ENCODE measurements at places on chromosomes 3 and 15.
A peak's percentile ranks its signal among the peaks of the same experiment; 100 is the strongest.

DNA sequence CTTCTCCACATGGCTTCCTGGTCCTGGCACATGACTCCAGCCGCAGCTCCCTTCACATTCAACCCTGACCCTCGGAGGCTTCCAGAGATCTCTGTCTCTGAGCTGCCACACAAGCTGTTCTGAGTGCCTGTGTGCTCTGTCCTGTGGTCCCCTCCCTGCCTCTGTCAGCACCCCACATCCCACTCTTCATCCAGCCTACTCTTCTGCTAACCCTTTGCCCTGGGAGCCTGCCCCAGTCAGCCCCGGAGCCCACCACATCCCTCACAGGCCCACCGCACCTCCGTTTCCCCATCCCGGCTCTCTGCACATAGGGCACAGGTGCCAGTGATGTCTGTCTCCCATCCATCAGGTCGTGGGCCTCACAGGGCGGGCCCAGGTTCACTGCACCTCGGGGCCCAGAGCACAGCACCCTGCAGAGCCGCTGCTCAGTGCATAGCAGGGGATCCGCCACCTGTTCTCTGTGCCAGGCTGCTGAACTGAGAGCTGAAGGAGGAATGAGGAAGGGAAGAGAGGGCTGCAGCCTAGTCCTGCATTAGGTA is 133.6 kb downstream of the UACA start:
- DNase-seq: no peak

DNA sequence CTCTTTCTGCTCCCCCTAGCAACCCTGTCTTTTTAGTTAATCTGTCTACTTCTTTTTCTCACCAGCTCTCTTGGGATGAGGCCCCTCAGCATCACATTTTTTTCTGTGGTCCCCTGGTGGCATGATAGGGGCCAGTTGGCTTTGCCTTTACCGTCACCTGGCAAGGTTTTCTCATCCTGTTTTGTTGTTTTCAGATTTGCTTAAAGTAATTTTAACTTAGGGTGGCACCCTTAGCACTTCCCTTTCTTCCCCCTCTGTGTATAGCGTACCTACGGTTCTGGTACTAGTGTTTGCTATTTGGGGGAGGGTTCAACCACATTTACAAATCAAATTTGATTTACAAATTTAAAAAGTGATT is 35.6 kb downstream of the PDCD6IP start:
- DNase-seq: no peak

DNA sequence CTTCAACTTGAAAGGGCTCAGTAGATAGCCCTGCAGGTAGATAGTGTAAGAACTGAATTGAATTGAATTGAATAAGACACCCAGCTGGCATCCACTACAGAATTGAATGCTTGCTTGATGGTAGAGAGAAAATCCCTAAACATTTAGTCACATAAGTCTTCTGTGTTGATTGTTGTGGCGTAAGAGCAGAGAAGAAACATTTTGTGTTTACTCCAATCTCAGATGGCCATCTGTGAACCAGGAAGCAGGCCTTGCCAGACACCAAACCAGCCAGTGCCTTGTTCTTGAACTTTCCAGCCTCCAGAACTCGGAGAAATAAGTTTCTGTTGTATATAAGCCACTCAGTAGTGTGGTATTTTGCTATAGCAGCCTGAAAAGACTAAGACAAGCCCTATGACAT is 43.6 kb downstream of the SST start:
- DNase-seq: no peak

DNA sequence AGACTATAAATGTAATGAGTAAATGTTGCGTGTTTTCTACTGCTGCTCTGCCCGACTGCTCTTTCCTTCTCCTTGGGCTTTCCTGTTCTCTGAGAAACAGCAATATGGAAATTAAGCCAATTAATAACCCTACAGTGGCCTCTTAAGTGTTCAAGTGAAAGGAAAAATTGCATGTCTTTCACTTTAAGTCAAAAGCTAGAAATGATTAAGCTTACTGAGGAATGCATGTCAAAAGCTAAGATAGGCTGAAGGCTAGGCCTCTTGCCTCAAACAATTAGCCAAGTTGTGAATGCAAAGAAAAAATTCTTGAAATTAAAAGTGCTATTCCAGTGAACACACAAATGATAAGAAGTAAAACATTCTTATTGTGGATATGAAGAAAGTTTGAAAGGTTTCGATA is 55.0 kb downstream of the ATP2C1 start:
- no peak for DNase-seq

DNA sequence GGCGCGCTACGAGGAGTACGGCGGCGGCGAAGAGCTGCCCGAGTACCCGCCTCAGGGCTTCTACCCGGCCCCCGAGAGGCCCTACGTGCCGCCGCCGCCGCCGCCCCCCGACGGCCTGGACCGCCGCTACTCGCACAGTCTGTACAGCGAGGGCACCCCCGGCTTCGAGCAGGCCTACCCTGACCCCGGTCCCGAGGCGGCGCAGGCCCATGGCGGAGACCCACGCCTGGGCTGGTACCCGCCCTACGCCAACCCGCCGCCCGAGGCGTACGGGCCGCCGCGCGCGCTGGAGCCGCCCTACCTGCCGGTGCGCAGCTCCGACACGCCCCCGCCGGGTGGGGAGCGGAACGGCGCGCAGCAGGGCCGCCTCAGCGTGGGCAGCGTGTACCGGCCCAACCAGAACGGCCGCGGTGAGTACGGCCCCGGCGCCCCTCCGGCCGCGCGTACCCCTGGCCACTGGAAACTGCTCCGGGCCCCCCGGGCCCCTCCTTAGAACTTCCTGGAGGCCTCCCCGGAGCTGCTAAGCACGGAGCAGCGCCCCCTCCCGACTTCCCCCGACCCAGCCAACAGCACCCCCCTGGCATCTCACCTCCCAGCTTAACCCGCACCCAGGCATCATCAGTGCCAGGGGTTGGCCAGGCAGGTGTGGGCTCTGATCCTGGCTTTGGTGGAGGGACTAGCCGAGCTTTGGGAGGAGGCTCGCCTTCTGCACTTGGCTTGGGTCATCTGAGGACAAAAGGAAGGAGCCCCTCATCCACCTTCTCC is 1.4 kb downstream of the LOXL1 start:
- no peak for DNase-seq

- DNase-seq: no peak
Measured at GRCh38 chr3:197135212-197135611, 105.6 kb upstream of the MELTF start.

DNA sequence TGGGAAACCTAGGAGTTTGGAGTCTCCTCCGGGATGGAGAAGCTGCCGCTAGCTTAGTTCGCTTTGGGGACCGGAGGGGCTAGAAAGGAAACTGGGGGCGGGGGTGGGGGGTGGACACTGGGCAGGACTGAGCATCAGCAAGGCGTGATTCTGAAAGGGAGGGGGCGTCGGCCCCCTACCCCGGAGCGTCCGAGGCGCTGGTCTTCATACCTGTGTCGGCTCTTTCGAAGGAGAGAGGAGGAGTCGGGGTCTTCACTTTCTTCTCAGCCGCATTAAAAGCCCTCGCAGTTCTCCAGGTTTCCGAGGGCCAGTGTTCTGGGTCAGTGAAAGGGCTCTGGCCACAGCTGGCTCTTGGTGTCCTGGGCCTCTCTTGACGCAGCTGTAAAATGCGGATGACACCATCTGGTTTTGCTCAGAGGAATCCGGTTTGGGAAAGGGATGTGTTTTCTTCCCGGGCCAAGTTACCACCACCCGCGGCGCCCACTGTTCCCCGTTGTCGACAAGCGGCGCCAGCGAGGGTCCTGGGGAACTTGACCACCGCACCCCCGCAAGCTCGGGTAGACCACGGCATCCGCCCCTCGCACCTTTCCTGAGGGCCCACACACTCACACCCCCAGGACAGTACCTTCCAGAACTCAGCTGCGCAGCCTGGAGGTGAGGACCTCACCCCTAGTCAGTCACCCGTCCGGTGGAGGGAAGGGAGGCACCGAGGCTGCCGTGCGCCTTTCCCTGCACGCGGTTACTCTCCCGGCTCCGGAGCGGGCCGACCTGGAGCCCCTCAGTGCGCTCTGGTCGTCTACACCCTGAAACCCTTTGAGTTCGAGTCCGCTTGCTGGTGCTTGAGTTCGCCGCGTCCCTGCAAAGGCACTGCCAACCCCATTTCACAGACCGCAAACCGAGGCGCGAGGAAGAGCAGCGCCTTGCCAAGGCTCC is 660 bp downstream of the CCK start:
- no peak for DNase-seq

GRCh38 chr3:129366312-129366831 is 62.1 kb downstream of the EFCAB12 start:
- no peak for DNase-seq

DNA sequence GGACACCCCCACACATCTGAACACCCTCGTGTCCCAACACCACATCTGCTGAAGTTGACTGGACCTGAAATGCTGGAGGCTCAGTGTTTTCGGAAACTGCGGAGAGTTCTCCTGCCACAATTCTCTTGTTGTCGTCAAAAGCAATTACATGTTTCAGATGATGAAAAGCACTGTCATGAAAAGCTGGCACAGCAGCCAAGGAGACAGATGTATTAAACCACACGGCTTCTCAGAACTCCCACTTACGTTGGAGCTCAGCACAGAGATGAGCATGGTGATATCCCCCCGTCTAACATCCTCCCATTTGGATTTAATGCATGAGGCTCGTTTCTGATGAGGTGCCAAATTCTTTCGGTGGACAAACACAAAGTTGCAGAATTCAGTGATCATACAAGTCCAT is 180.1 kb downstream of the RORA start:
- peak; percentile 20 for DNase-seq

- DNase-seq: no peak
Measured at GRCh38 chr3:143595456-143596077, 252.7 kb downstream of the SLC9A9 start.

DNA sequence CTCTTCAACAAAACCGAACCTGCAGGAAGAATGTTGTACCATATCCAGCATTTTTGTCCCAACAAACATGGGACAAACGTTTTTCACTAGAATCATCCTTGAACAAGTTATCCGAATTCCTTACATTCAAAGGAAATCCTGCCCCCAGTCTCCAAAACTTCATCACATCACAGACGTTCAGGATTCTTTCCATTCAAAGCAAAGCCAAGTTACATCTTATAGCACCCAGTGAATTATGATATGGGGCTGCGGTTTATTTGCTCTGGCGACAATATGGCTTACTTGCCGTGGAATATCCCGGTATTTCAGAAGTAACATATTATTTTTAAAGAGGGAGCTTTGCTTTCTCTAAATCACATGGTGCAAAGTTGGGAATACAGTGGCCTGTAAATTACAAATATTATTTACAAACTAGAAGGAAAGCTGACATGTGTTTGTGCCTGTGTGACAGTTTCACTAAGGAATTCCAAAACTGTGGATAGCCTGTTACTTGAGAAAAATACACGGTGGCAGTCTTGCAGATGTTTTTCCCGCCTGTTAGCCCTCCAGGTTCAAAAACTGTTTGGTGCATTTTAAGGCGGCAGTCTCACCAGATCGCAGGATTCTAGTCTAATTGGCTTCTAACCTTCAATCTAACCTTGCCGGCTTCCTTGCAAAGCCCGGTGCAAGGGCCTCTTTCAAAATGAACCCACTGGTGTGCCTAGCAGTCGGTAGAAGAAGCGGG is 736 bp upstream of the MBNL1 start:
- no peak for DNase-seq

GRCh38 chr3:179037351-179037750 is 34.3 kb downstream of the ZMAT3 start:
- peak; percentile 51 for DNase-seq

DNA sequence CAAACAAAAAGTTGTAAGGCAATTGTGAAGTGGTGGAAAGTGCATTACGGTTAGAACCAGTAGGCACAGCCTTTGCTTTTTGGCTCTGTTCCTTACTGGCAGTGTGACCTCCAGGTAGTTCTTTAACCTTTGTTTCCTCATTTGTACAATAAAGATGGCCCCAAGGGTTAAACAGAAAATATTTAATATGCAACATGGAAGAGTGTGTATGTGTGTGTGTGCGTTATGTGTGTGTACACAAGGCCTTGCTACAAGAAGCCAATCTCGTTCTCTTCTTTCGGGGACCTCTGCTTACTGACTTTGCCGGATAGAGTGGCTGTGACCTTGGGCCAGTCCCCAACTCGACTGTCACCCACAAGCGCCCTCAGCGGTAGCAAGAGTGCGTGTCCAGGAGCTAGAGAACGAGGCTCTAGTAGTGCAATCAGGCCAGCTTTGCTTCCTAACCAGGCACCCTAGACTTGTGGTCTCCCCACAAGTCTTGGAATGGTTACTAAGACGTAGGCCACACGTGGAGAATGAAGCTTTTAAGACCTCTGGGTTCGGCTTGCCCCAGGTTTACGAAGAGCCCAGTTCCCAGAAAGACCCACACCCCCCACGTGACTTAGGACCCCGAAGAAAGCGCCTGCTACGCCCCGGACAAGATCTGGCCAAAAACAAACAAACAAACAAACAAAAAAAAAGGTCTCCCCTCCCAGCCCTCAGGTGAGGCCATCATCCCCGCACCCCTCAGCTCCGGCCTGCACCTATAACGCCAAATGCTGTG is 593 bp downstream of the CIAO2A start:
- no peak for DNase-seq

DNA sequence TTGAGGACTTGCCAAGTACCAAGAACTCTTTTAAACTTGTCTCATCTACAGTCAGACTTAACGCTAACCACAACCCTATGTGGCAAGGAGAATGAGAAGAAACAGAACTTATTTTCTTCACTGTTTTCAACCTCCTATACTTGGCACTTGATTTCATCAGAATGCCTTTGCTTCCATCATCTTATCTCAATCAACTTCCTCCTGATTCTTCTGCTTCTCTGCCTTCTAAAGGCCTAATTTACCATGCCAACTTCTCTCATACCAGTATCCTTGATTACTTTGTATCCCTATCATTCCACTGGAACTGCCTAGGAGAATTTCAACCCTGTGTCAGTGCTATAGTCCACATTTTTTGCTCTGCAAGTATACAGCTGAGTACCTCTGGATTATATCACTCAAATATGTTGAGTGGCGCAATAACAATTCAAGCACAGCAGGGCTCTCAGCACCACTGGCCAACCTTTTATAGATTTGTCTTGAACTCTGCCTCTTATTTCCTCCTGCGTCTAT is 413.6 kb downstream of the ROBO1 start:
- no peak for DNase-seq

DNA sequence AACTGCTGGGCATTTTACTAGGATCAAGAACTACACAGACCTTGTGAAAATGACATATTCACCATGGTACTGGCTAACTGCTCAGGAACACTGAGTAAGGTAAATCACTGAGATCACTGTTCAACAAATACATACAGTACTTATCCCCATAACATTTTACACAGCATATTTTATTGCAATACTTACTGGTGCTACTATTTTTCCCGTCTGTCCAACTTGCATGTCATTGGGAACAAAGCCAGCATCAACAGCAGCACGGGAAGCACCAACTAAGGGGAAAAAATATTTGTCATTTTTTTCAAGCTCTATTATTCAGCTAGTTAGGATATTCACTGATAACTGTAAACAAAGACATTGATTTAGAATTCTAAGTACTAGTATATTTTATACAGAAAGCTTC is 37.0 kb downstream of the ETFA start:
- peak; percentile 8 for DNase-seq

- DNase-seq: no peak
Measured at GRCh38 chr3:31871939-31872507, 109.0 kb downstream of the OSBPL10 start.

GRCh38 chr3:167110901-167111300 is 269.2 kb downstream of the ZBBX start:
- no peak for DNase-seq
